Activated naive CD8-positive, alpha-beta T cell treated with anti-CD3 and anti-CD28 coated beads for 36 hours (primary cell): ENCODE measurements at places on chromosomes 1 and 21. TPM values are rescaled to one million over a fixed set of nuclear protein-coding genes. Genes with fewer than 3 reads are reported as not detected.
A peak's percentile ranks its signal among the peaks of the same experiment; 100 is the strongest.

Gene KRTAP12-2
- total RNA-seq, result not detected

Gene EFNA3
- total RNA-seq, result 4.6 TPM

DNA sequence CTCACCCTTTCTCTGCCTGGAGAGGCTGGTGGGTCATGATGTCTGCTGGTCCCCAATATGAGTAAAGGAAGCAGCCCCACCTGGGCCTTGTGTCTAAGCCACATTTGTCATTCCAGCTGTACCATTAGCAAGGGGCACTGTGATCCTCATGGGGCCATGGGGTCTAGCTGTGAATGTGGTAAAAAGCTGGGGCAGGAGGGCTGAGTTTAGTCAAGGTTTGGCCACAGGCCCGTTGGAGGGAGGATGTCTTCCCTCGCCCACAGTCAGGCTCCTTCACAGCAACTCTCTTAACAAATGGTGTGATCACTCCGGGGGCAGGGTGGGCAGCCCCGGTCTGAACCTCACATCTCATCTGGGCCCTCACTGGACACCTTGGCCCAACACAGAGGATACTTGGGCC is 115.4 kb downstream of the DMRTB1 start:
- no peak overlapping the region for H3K4me3 ChIP-seq
- H3K27me3 ChIP-seq, result peaks cover 8% of the 10 kb centered on the region
- no peak for DNase-seq

DNA sequence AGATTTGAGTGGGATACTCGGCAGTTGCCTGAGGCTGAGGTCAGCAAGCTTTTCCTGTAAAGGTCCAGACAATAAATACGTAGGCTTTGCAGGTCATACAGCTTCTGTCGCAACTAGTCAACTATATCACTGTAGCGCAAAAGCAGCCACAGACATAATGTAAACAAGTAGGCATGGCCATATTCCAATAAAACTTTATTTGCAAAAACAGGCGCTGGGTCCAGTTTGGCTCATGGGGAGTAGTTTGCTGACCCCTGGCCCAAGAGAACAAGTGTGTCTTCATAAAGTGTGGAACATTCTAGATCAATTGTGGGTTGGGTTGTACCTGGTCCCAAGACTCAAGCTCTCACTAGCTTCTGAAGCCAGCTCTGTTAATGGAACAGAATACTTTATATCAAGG is 78.8 kb downstream of the MIS18A start:
- DNase-seq, result no peak
- H3K27me3 ChIP-seq, result no peaks in the 10 kb centered on the region
- H3K4me1 ChIP-seq, result no peaks in the 10 kb centered on the region
- no peak overlapping the region for H3K4me3 ChIP-seq
- no peak overlapping the region for H3K27ac ChIP-seq
- H3K36me3 ChIP-seq, result no peaks in the 10 kb centered on the region

- H3K4me3 ChIP-seq, result no peak overlapping the region
- no peaks in the 10 kb centered on the region for H3K27me3 ChIP-seq
- H3K36me3 ChIP-seq, result peaks cover 1% of the 10 kb centered on the region
- no peak overlapping the region for H3K27ac ChIP-seq
These were observed 20.8 kb upstream of the SDC3 start for GRCh38 chr1:30929135-30929889.

GRCh38 chr1:82284213-82284612 is 483.5 kb downstream of the ADGRL2 start:
- no peak overlapping the region for H3K4me3 ChIP-seq
- no peaks in the 10 kb centered on the region for H3K4me1 ChIP-seq
- no peak overlapping the region for H3K27ac ChIP-seq

GRCh38 chr1:8256321-8256720 is 61.6 kb upstream of the SLC45A1 start:
- DNase-seq, result no peak
- H3K4me1 ChIP-seq, result no peaks in the 10 kb centered on the region
- H3K27ac ChIP-seq, result no peak overlapping the region
- H3K36me3 ChIP-seq, result no peaks in the 10 kb centered on the region
- no peak overlapping the region for H3K4me3 ChIP-seq

DNA sequence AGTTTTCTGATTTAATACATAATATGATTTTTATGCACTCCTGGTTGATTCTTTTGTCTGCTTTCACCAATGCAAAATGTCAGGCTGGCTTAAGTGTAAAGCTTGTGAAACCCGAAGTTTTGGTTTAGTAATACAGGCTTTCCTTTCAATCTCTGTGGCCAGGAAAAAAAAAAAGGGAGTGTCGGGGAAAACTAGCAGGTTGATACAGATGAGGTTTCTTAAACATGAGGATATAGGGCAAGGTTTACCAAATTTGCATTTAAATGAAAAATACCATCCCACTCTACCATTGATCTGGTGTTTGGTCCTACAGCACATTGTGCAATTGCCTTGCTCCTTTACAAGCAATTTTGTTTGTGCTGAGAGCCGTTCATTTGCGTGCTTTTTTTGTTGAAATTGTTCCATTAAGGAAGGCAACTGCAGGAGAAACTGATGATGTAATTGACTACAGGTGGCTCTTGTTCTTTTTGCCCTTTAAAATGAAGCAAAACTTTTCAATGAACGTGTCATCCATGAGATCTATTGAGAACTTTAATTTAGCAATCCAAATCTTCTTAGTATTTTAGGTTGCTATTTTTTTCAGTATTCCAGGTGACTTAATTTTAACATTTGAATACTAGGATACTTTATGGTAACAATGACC is 22.7 kb downstream of the CLIC6 start:
- no peak for DNase-seq
- H3K4me1 ChIP-seq, result no peaks in the 10 kb centered on the region
- no peaks in the 10 kb centered on the region for H3K36me3 ChIP-seq

GRCh38 chr1:66283622-66284041 is 250.3 kb upstream of the SGIP1 start:
- H3K27me3 ChIP-seq, result no peaks in the 10 kb centered on the region
- no peaks in the 10 kb centered on the region for H3K36me3 ChIP-seq
- H3K27ac ChIP-seq, result peak overlapping the region; percentile 93
- H3K4me1 ChIP-seq, result peaks cover 62% of the 10 kb centered on the region
- H3K4me3 ChIP-seq, result peak overlapping the region; percentile 58

DNA sequence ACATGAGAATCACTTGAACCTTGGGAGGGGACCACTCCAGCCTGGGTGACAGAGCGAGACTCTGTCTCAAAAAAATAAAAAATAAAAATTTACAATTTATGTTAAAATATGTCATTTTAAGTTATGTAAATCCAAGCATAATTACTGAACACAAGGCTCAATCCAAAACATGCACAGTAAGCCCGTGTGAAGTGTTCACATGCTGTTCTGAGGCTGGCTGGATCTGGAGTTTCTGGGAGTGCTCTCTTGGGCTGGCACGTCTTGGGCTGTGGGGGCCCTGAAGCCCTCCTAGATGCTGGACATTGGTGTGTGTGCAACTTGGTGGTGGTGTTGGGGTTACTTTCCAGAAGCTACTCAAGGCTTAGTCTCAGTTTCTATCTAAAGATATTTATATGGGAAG is 25.2 kb downstream of the ADARB1 start:
- peaks cover 11% of the 10 kb centered on the region for H3K36me3 ChIP-seq
- no peaks in the 10 kb centered on the region for H3K27me3 ChIP-seq
- peaks cover 41% of the 10 kb centered on the region for H3K4me1 ChIP-seq
- no peak overlapping the region for H3K27ac ChIP-seq

DNA sequence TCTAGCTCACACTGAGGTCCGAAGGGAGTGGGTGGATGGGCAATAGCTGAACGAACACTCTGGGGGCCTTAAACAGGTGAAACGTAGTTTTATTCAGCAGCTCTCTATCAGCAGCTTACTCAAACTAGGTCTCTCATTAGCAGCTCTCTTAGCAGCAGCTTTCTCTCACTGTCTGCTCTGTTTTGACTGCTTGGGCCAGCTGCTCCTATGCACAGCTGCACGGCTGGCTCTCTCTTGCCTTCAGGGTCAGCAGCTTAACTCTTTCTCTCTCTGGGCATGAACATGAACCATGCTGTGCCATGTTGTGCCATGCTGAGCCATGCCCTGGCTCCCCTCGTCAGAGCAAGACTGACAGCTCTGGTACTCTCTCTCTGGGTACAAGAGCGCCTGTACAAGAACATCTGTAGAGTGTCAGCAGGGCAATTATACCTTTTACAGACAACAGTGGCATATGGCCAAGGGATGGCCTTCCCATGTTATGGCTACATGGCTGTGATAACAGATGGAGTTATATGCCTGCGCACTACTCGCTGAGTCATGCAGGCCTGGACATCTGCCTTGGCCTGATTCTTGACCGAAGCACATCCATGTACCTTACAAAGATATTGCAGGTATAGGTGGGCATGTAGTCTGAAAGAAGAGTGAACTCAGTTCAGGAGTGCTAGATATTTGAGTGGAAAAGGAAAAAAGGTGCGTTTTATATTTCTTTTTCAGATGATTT is 152.4 kb downstream of the LEPR start:
- H3K36me3 ChIP-seq, result peaks cover 4% of the 10 kb centered on the region
- H3K27me3 ChIP-seq, result no peaks in the 10 kb centered on the region
- no peak for DNase-seq
- no peak overlapping the region for H3K27ac ChIP-seq
- no peak overlapping the region for H3K4me3 ChIP-seq
- H3K4me1 ChIP-seq, result no peaks in the 10 kb centered on the region

DNA sequence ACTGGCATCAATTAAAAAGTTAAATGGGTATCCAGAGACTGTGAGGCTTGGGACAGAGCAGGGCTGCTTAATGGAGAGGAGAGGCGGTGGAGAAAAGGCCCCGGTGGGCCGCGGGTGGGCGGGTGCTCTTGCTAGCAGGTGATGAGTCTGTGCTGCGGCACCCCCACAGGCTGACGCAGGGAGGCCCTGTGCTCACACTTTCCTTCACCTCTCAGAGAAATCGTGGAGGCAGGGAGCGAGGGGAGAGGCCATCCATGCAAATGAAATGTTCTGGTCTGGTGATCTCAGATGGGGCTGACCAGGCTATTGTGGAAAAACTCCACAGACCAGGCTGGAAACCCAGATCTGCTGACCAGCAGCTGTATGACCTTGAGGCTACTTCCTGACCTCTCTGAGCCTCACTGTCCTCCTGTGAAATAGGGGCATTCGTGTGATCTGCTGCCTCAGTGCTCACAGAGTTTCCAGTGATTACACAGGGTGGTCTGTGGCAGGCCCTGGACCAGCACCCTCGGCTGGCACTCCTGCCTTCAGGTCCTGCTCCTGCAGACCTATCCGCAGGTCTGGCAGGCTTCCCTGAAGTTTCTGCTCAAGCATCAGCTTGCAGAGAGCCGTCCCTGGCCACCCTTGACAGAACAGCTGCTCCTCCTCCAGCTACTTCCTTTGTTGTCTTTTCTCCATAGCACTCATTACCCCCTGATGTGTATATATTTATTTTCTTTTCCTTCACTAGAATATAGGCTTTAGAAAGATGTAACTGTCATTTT is 89.2 kb downstream of the BEND5 start:
- no peaks in the 10 kb centered on the region for H3K36me3 ChIP-seq
- no peak overlapping the region for H3K27ac ChIP-seq
- H3K4me3 ChIP-seq, result no peak overlapping the region
- H3K4me1 ChIP-seq, result no peaks in the 10 kb centered on the region
- DNase-seq, result no peak

GRCh38 chr1:200153277-200154055 is 126.0 kb downstream of the NR5A2 start:
- H3K36me3 ChIP-seq, result peaks cover 5% of the 10 kb centered on the region
- peak overlapping the region; percentile 96 for H3K27ac ChIP-seq
- H3K4me3 ChIP-seq, result peak overlapping the region; percentile 57
- peaks cover 43% of the 10 kb centered on the region for H3K4me1 ChIP-seq
- DNase-seq, result peak; percentile 61

- no peak overlapping the region for H3K27ac ChIP-seq
- peaks cover 39% of the 10 kb centered on the region for H3K27me3 ChIP-seq
- H3K36me3 ChIP-seq, result no peaks in the 10 kb centered on the region
- no peak overlapping the region for H3K4me3 ChIP-seq
- H3K4me1 ChIP-seq, result peaks cover 1% of the 10 kb centered on the region
- DNase-seq, result no peak
These were observed 462 bp upstream of the RXRG start for GRCh38 chr1:165445388-165445787.

- peak overlapping the region; percentile 89 for H3K27ac ChIP-seq
- no peaks in the 10 kb centered on the region for H3K27me3 ChIP-seq
- no peak for DNase-seq
- peaks cover 44% of the 10 kb centered on the region for H3K36me3 ChIP-seq
These were observed 23.7 kb downstream of the LRRC8B start for GRCh38 chr1:89548122-89548857.

DNA sequence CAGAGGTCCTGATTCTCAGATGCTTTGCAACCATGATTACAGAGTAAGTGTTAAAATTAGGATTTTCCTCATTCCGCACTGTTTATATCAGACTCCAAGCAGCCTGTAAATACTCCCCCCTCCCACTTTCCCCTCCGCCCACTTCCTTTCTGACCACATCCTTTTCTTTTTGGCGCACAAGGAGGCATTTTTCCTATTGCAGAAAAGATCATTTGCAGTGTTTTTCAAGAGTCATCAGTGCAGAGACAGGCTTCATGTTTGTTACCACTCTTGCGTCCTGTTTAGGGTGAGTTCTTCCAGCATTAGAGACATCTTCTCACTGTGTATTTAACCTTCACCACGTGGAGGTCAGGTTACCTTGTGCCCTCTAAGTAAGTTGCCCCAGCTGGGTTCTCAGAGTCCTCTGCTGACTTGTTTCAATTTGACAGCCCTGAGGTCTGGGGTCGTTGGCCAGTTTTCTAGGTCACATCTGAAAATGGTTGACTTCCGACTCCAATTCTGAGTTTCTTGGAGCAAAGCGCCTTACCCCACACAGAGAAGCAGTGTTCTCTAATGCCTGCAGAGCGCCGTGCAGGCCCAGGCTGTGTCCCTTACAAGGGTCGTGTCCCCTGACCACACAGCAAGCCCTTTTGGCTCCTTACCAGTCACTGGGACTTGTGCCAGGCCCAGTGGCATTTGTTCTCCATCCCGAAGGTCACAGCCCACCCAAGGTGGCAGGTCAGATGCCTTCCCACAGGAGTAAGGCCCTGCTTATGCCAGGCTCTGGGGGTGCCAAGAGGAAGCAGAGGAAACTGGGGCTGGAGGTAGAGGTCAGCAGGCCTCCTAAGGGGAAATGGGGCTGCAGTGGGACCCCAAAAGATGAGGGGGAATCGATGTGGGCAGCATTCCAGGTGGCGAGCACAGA is 85.6 kb downstream of the FAM78B start:
- no peak overlapping the region for H3K27ac ChIP-seq
- no peak for DNase-seq
- no peaks in the 10 kb centered on the region for H3K27me3 ChIP-seq
- H3K4me1 ChIP-seq, result peaks cover 11% of the 10 kb centered on the region
- no peaks in the 10 kb centered on the region for H3K36me3 ChIP-seq

GRCh38 chr1:203410182-203410900 is 59.4 kb upstream of the FMOD start:
- H3K36me3 ChIP-seq, result no peaks in the 10 kb centered on the region
- DNase-seq, result no peak
- peaks cover 27% of the 10 kb centered on the region for H3K27me3 ChIP-seq
- no peak overlapping the region for H3K4me3 ChIP-seq

- DNase-seq, result no peak
- H3K27me3 ChIP-seq, result no peaks in the 10 kb centered on the region
- no peak overlapping the region for H3K27ac ChIP-seq
- H3K36me3 ChIP-seq, result no peaks in the 10 kb centered on the region
These were observed 122.6 kb downstream of the KCNJ6 start for GRCh38 chr21:37793660-37794059.

GRCh38 chr1:2115702-2116341 is 65.6 kb downstream of the PRKCZ start:
- no peak overlapping the region for H3K27ac ChIP-seq
- H3K27me3 ChIP-seq, result no peaks in the 10 kb centered on the region
- H3K4me1 ChIP-seq, result no peaks in the 10 kb centered on the region
- H3K4me3 ChIP-seq, result no peak overlapping the region
- peaks cover 8% of the 10 kb centered on the region for H3K36me3 ChIP-seq
